ENCODE measurements at places on chromosomes 2 and 18.

DNA sequence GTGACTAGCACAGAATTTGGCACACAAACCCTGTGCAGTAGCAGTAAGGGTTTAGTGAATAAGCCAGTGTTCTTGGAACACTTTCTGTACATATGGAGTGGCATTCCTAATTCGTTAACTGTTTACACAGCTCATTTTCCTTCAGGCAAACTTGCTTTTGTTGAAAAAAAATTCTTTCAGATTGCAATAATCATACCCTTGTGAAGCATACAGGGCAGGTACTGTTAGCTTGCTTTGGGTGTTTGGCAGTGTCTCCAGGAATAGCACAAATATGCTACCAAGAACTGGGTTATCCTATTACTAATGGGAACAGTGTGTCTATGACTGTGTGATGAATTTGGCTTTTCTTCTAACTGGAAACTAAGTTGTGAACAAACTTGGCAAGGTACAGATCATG is 33.4 kb downstream of the UGP2 start:
- DNase-seq = no peak

DNA sequence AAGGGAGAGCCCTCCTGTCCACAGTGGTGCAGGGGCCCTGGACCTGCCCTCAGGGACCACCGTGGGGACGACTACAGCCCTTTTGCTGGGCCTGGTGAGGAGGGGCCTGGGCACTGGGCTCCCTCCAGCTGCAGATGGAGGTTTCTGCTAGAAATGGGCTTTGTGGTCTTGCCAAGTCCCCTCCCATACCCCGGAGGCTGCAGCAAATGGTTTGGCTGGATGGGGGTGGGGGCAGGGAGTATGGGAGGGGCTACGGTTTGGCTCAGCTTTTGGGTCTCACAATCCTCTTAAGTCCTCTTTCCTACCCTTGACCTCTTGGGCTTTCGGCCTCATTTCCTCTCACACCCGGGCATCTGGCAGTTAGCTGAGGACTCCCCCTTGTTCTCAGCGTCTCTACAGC is 21.7 kb downstream of the TET3 start:
- DNase-seq = no peak

DNA sequence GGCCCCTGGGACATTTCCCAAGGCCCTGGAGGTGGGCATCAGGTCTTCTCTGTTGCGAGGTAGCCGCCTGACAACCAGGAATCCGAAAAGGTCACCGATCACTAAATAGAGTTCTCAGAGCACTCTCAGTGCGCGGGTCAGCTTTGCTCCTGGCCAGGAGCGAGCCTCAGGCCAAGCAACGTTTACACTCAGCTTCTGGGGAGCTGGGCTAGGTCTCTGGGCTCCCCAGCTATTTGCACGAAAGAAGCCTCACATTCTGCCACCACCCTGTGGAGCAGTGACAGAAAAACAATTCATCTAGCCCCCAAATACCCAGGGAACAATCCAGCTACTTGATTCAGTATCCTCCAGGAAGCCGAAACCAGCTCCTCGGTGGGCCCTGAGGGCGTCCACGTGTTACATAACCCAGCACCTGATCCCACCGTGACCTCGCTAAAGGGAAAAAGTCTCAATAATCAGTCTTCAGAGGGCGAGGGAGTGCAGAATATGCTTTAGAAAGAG is 3.3 kb downstream of the SH3BP4 start:
- no peak for DNase-seq

- no peak for DNase-seq
These were observed 48.0 kb downstream of the SERPINB8 start for GRCh38 chr18:64017870-64018269.

Data from progenitor cell of endocrine pancreas (in vitro differentiated cells).